ENCODE measurements at places on chromosomes 16 and 17.

DNA sequence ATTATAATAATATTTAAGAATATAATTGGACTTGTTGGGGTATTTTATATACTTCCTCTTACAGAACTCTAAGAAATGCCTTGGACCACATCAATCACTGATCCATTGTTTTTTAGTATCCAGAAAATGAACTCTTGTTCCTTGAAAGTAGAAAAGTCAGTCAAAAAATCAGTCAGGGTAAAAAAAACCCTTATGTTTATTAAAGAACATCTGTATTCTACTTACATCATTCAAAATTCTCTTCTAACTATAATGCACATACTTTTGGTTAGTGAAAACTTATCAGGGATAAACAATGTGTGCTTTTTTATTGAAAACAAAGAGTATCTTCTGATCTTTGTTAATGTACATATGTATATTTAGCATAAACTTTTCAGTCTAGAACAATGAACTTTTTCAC, 23.5 kb upstream of the CDR2 start:
- no peak for DNase-seq

DNA sequence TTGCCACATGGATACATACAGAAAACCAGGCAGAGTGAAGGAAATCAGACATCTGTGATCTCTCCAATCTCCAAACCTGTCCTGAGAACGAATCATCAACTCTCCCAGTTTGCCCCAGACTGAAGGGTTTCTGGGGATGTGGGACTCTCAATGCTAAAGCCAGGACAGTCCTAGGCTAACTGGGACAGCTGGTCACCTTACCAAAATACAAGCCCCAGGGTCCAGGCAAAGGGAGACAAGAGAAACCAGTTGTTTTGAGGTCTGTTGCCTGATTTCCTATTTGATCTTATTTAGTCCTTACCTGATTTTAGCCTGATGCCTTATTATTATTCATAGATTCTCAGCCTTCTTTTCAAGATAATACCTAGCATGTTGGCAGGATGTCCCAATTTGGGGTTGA, 51.7 kb upstream of the TAC4 start:
- no peak for DNase-seq

DNA sequence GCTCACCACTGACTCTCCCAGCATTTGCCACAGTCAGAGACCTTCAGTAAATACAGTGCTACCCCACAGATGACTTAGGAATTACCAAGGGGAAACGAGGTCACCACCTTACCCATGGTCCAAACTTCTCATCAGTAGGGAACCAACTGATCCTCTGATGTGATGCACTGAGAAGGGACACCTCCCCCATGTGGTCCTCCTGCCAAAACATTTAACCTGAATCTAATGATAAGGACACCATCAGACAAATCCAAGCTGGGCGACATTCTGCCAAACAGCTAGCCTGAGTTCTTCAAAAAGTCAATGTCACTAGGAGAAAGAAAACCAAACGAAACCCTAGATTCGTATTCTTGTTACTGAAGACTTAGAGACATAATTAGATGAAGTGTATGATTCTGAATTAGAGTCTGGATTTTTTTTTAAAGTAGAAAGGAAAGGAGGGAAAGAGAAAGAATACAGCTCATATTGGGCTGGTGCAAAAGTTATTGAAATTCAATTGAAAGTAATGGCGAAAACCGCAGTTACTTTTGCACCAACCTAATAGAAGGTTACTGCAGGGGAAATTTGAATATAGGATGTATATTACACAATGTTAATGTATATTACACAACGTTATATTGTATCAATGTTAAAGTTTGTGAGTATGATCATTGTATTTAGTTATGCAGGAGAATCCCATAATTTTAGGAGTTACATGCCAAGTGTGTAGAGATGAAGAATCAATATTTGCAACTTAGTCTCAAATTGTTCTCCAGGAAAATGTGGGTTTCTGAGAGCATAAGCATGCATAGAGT, 2.3 kb upstream of the CSNK2A2 start:
- DNase-seq = no peak

DNA sequence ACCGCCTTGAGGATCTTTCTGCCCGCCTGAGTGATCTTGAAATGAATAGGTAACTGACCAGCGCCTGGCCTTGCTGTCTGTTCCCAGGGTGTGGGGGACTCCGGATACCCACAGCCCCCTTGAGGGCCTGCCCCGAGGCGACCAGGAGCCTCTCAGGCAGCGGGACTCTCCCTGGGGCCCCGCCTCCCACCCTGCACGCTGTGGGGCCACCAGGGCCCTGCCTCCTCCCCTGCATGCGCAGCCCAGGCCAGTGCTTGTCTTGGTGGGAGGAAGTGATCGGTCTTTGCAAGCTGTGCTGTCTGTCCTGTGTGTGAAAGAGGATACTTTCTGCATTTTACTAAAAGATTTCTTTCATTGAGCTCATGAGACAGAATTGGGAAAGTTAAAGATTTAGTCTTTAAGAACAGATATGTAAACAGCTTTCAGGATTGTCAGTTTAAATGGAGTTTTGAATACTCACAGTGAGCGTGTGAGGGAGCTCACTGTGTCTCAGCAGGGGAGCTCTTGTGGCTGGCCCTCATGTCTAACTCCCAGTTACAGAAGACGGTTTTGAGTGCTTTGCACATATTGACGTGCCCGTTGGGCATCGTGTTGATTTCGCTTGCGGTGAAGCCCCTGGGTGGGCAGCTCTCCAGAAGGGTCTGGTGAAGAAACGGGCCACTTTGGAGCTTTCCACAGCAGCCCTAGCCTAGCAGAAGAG, 36.1 kb upstream of the CAPN15 start:
- DNase-seq = no peak

GRCh38 chr17:60554377-60554788, 28.3 kb upstream of the APPBP2 start:
- no peak for DNase-seq

DNA sequence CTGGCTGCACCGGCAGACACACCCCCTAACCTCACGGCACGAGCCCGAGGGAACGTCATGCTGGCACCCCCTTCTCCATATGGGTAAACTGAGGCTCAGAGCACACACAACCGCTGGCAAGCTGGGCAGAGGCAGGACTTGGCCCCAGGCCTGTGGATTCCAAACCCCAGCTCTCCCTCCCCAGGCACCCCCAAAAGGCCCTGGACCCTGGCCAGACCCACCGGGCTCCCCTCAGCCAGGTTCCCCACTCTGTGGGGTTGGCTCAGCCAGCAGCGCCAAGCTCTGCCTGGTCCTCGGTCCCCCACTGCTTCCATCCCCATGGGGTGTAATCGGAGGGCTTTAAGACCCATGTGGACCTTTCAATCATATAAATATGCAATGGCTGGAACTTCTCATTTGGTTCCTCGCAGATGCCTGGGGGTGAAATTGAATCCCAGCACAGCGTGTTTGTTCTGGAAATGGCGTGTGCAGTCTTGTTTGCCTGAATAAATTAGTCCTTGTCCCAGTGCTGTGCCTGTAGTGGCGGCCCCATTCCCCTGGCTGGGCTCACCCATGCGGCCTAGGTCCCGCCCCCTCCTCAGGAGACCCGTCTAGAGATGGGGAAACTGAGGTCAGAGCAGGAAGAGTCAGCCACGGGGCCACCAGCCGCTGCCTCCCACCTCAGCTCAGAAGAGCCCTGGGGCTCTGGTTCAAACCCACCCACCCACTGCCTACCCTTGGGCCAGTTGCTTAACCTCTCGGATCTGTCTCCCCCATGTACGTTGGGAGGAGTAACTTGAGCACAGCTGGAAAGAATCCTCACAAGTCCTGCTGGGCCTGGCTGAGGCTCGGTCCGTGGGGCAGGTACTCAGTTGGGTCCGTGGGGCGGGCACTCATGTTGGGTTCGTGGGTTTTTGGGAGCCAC, 57.3 kb downstream of the ZFPM1 start:
- DNase-seq = no peak
